ENCODE measurements at places on chromosomes 4 and X.

DNA sequence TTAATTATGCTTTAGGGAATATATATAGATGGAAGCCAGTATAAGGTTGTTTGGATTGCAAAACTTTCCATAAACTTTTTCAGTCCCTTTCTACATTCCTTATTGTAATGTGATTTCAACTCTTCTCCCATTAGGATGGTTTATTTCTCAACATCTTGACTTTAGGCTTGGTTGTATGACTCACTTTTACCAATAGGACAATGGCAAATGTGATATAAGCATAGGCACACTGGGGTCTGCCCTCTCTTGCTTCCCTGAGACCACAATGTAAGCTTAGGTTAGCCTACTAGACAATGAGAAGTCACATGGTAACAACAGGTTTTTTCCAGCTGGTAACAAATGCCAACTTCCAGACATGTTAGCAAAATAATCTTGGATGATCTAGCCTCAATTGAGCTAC is 163.3 kb upstream of the RBPJ start:
- DNase-seq = no peak

DNA sequence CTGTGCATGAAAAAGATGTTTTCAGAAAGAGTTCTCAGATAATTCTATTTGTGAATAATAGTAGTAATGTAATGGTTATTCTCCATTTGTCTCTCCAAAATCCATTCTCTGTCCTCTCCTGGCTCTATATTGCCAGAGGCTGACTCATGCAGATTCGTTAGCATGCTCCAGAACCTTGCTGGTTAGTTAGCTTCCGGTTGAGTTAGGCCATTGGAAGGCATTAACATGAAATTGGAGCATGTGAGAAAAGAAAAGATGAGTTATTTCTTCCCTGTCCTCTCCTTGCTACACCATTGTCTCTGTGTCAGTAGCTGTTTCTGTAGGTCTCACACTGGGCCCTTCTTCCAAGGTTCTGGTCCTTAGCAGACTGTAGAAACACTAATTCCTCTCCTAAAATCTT is 23.5 kb upstream of the PRDM8 start:
- DNase-seq = no peak

DNA sequence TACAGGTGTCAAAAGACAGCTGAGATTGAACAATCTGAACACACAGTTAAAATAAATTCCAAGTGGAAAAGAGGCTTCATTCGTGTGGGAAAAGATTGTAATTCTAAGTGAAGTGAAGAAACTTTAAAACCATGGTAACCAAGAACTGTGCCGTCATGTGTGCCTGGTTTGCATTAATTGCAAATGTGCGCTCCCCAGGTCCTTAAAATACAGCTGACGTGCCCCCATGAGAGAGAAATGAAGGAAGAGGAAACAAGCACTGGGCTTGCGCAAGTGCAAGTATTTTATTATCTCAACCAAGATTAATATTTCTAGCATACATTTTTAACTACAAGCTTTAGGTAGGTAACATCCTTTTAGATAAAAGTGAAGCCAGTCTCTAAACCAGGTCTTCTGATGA is 92.5 kb downstream of the PARM1 start:
- DNase-seq = no peak

GRCh38 chr4:25486171-25486570 is 109.1 kb downstream of the ANAPC4 start:
- DNase-seq = no peak

DNA sequence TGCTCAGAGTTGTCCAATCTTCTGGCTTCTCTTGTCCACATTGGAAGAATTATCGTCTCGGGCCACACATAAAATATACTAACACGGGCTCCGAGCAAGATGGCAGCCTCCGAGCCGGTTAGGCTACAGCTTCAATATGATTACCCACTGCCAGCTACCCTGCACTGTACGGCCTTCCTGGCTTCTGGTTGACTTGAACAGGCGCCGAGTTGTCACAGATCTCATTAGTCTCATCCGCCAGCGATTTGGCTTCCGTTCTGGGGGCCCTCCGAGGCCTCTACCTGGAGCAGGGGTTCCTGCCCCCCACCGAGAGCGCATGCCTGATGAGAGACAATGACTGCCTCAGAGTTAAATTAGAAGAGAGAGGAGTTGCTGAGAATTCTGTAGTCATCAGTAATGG is 101.2 kb upstream of the NUDT6 start:
- no peak for DNase-seq

DNA sequence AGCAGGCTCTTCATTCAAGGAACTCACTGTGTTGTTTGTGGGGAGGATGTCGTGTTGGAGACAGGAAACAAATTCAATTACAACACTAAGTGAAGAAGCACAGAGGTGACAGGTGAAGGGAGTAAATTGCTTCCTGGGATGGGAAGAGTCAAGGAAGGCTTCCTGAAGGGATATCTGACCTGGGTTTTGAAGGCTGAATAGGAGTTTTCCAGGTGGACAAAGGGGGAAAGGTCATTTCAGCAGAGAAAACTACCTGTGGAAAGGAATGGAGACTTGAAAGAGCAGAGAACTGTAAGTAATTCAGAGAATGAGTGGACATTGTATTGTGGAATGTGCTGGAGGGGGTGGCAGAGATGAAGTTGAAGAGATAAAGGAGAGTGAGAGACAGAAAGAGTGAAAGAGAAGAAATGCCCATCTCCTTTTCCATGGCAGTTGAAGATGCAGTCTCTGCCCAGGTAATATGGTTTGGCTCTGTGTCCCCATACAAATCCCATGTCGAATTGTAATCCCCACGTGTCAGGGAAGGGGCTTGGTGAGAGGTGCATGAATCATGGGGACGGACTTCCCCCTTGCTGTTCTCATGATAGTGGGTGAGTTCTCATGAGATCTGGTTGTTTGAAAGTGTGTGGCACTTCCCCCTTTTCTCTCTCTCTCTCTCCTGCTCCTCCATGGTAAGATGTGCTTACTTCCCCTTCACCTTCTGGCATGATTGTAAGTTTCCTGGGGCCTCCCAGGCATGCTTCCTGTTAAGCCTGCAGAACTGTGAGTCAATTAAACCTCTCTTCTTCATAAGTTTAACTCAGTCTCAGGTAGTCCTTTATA is 205.7 kb upstream of the BCOR start:
- no peak for DNase-seq

DNA sequence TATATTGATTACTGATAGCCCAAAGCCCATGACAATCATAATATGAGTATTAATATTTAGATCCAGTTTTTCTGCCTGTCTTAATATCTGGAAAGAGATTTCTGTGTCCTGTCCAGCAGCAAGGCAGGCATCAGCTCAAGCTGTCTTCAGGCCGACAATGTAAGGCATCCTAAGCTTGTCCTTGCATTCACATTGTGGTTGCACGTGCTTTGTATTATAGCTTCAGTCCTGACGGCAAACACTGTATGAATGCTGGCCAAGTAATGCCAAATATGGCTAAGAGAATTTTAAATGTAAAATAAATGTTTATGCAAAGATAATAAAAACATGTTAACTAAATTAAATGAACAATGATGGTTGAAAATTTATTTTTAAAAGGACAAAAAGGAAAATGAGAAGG is 255.7 kb upstream of the RPS6KA3 start:
- no peak for DNase-seq

Measured in sigmoid colon (tissue), 7 donors.